ENCODE measurements at places on chromosomes 4 and X.

DNA sequence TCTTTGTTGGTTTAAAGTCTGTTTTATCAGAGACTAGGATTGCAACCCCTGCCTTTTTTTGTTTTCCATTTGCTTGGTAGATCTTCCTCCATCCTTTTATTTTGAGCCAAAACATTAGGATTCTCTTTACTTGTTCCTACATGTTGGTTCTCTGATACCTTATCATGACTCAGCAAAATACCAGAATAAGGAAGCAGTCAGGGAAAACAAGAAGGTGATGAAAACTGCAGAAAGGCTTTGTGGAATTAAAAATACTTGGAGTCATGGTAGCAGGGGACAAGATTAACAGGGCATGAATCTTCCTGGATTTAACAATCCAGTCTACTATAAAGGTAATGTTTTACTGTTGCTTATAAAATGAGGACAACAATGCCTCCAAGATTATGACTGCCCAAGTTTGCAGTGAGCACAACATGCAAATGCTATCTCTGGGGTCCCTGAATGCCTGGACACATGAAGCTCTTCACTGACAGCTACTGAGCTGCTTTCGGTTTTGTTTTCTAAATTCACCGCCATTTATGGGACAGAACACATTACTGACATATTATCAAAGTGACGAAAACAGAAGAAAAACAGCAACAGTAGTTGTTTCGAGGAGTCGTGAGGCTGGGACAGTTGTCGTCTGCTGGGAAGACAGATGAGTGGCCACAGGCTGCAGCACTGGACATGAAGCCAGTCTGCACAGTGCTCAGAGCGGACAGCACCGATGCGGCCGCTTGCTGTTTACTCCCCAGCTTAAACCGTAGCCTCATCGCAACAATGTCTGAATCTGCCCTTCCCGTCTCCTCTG, 174.5 kb upstream of the DKK2 start:
- DNase-seq: no peak

- DNase-seq: no peak
Measured at GRCh38 chr4:78592088-78592783, 40.7 kb downstream of the ANXA3 start.

GRCh38 chr4:85777908-85778631, 303.1 kb downstream of the ARHGAP24 start:
- no peak for DNase-seq

DNA sequence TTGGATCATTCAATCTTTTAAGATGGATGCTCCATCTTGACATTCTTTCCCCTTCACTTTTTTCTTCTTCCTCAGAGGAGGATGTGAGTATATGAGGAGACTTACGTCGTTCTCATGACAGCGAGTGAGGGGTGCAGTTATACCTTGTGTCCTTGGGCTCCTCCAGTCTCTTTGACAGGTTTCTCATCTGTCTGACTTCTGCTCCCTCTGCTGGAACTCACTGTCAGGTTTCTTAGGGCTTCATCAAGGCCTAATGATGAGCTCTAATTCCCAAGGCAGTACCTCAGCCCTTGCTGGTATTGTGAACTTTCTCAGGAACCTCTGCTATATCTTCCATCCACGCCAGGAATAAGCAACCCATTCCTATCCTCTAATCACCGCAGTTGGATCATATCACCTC, 237.8 kb upstream of the ADGRL3 start:
- no peak for DNase-seq

DNA sequence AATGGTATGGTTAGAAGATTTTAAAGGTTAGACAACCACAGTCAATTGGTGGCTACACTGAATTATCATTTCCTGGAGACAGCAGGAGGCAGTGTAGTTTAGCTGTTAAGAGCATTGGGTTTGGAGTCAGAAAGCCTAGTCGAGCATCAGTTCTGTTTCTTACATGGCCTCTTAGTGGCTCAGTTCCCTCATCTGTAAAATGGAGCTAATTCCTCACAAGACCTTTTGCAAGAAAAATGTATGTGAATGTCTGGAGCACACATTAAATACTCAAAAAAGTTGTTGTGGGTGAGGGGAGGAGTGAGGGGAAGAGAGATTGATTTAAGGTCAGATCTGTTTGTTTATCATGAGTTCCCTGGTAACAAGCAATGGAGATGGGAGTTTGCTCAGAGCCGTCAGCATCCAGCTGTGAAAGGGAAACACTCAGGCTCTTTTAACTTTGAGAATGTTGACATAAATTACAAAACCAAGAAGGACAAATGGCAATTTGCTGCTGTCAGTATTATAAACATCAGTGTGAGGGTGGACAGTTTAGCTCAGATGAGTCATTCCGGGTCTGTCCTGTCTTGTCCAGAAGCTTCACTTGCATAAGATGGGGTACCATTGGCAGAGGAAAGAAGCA, 98.2 kb upstream of the PGRMC2 start:
- DNase-seq: no peak

- DNase-seq: no peak
Measured at GRCh38 chrX:43655151-43656004, 721 bp upstream of the MAOA start.

GRCh38 chr4:2288051-2288541, 26.2 kb upstream of the MXD4 start:
- no peak for DNase-seq

GRCh38 chr4:154958621-154959358, 177.7 kb downstream of the RBM46 start:
- no peak for DNase-seq

Data from stimulated activated CD8-positive, alpha-beta memory T cell treated with anti-CD3 and anti-CD28 coated beads, Interleukin-15, amount 100 ng/mL, for 4 hours (primary cell).